CD4-positive, alpha-beta T cell treated with Interleukin-6 for 4 hours (primary cell): ENCODE measurements at places on chromosomes 3 and 15.

GRCh38 chr15:51672913-51673857, 8.1 kb upstream of the SCG3 start:
- DNase-seq: no peak

- no peak for DNase-seq
These were observed 10.5 kb downstream of the MYRIP start for GRCh38 chr3:39819899-39820298.

GRCh38 chr3:184505076-184505878, 56.3 kb upstream of the EPHB3 start:
- DNase-seq: no peak

- no peak for DNase-seq
These were observed 170.4 kb downstream of the SMAD6 start for GRCh38 chr15:66872405-66872804.

DNA sequence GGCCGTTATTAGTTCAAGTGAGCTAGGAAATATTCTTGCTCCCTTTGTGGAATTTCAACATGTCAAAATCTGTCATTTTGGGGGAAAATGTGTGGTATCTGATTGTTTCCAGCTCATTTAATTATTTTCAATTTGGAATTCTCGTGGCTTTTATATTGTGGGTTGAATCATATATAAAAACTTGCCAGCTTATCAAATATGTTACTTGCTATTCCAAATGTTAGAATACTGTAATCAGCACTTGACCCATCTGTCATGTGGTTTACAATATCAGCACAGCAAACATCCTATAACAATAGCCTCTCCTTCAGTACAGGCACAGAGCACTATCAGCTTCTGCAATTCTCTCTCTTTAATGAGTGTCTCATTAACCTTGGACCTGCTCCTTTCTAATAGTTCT, 130.2 kb upstream of the FEZF2 start:
- no peak for DNase-seq

DNA sequence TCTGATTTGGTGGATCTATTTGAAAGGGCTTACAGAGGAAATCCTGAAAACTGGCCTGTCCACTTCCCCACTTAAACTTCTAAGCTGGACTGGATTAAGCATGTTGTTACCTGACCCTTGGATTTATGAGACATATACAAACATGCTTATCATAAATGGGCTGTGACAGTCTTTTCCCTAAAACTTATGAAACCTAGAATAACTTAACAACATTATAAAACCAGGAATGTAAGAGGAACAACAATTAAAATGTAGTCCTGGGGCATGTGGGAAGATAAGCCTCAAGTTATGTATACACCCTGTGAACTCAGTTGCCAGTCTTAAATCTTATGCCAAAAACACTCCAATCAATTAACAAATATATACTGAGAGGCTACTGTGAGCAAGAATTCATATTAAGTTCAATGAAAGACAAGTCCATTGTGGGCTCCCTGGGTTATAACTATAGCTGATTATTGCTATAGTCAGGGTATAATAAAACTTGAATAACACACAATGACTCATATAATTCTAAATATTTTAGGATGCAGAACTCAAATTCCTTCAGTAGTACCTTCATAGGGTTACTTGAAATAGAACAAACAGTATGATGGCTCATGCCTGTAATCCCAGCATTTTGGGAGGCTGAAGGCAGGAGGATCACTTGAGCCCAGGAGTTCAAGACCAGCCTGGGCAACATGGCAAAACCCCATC, 87.2 kb upstream of the PPIB start:
- DNase-seq: no peak

- no peak for DNase-seq
These were observed 41.6 kb downstream of the PYDC2 start for GRCh38 chr3:191502583-191502982.

DNA sequence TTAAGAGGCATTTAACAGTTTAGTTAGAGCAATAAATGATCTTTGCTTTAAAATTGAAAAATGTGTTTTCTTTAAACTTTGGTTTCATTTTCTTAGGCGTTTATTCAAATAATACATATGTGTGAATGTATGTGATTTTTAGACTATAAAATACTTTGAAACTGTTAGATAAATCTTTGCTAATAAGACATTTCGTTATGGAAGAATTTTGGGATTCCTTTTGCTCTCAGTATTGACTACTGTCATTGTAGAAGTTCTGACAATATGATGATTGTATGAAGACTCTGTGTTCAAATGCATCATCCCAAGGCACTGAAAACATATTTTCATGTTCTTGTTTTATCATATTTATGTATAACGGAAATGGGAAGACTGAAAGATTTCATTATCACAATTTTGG, 43.8 kb upstream of the GOLGA8A start:
- DNase-seq: no peak

DNA sequence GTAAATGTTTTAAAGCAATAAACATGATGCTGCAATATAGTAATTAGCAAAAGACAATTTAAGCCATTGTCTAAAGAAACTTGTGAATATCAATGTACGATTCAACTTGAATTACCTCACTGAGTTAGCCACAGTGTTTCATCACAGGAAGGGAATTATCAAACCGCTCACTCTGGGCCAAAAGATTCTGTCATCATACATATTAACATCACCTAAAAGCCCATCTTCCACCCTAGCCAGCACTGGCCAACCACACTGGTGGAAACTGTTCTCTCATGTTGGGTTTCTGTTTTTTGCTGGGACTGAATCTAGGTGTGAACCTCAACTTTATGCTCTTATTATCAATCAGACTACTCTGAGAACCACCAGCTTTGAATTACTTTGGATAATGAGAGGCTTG, 497.7 kb upstream of the THBS1 start:
- DNase-seq: no peak

DNA sequence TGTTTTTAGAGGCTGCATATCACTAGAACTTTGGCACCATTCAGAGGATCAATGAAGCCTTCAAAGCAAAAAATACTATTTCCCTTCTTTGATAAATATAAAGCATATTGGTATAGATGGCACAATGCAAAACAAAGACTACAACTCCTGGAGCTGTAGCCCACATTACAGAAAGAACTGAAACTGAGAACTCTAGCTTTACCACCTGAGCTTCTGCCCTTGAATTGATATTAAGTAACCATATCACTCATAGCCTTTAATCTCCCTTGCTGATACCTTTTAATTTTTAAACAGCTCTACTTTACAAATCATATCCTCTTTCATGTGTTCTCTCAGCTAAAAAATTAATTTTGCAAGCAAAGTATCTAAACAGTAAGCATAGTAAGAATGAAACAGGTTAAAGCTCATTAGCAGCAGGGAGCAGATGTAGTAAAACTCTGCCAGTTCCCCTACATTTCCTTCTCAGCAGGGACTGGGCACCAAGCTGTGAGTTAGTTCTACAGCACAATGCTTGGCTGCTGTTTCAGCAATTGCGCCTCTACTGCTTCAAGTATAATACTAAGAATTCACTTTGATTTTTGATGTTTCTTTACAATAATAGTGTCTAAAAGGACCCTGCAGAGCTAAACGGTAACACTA, 97.9 kb upstream of the NANOGP8 start:
- no peak for DNase-seq

- no peak for DNase-seq
These were observed 40.6 kb upstream of the POLR2M start for GRCh38 chr15:57665939-57666338.
